ENCODE measurements at places on chromosomes 4 and X.

DNA sequence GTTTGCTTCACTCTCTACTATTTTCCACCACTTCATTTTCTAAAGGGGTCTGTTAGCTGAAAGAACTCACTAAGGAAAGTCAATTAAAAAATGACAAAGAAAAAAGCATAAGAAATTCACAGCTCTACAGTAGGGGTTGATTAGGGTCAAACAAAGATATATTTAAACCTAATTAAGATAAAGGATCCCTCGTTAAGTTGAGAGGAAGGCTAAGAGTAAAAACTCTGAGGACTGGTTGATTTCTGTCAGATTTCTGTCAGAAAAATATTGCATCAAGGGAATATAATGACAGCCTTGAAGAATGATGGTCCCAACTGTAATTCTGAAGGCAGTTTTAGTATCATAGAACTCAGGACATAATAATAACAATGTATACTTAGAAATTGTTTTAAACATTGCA is 218.0 kb downstream of the QDPR start:
- no peak for DNase-seq

DNA sequence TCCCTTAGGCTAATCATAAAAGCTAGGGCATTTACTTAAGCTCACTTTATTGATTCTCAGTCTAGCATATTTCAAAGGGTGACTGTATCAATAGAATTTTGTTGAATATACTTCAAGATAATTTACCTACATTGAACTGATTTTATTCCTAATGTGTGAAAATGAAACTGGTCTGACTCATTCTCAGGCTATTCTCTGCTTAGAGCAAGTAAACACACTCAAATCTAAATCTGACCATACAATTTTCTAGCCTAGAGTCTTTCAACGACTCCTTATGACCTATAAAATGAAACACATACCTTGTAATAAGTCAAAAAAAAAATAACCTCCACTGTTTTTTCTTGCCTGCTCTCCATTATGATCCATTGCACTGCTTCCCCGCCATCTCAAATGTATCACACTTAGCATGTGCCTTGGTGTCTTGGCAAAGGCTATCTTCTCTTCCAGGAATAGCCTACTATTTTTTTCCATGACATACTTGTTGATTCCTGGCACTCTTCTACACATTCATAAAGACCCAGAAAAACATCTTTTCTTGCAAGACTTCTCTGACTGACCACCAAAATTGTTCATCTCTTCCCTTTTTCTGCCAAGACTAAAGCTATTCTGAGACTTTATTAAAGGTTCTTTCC is 965.1 kb upstream of the HS3ST1 start:
- DNase-seq, result no peak

DNA sequence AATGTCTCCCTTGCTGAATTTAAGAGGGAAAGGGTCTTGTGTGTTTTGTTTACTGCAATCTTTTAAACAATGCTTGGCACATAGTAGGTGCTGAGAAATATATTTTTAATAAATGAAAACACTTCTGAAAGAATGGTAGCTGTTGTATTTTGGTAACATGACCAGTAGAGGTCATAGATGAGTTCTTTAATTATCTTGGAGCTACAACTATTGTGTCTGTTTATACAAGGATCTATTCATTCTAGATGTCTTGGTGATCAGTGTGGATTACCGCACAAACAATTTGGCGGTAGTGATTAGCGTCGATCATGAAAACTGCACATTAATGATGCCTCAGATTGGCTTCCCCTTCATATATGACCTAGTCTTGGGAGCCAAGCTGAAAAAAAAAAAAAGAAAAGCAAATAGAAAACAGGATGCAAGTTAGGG is 21.4 kb upstream of the SCRG1 start:
- DNase-seq, result peak; percentile 45

DNA sequence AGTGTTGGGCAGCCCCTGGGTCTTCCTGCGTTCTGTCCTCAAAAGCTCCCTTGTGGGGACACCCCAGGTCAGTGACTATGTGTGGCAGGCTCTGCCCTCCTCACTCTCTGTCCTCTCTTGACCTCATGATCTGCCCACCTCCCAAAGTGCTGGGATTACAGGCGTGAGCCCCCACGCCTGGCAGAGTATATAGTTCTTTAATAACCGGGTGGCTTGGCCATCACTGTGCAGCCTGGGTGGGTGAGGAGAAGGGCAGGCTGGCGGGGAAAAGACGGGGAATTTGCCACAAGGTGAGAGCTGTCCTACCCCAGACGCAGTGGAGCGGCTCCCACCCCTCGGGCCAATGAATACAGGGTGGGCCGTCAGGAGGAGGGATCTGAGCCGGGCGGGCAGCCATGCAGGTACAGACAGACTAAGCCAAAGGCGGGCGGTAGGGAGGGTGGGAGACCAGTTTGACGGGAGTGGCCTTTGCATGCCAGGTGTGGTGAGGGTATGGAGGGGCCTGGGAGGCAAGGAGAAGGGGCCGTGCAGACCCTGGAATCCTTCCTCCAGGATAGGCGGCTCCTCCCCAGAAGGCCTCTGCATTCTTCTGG is 2.5 kb downstream of the SH3BP2 start:
- no peak for DNase-seq

DNA sequence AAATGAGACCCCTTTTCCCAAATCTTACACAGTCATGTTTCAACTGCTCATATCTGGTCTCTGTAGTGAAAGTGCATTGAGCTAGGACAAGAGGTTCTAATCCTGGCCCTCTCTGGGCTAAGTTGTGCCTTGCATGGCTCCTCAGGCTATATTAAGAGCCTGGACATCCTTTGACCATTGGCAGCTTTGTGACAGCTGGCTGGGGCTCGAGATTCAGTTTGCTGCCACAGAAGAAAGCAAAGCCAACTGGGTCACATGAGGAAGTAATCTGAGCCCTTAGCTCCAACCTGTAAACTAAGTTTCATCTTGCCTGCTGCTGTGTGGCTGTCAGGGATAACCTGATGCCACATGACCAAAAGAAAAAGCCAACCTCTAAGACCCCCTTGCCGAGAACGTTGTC is 51.8 kb upstream of the JADE1 start:
- no peak for DNase-seq

- DNase-seq, result no peak
These were observed 92.0 kb downstream of the FNIP2 start for GRCh38 chr4:158860856-158861255.

GRCh38 chrX:94524867-94525266 is 850.9 kb downstream of the FAM133A start:
- no peak for DNase-seq

GRCh38 chrX:104112326-104112951 is at the start of gene ZCCHC18:
TSS of gene ZCCHC18 (plus strand) at chrX:104112523. CDS start at chrX:104114112, 1,589 bp downstream.
- DNase-seq, result peak; percentile 42

- DNase-seq, result no peak
These were observed 104.9 kb downstream of the TMEM131L start for GRCh38 chr4:153571006-153571545.

DNA sequence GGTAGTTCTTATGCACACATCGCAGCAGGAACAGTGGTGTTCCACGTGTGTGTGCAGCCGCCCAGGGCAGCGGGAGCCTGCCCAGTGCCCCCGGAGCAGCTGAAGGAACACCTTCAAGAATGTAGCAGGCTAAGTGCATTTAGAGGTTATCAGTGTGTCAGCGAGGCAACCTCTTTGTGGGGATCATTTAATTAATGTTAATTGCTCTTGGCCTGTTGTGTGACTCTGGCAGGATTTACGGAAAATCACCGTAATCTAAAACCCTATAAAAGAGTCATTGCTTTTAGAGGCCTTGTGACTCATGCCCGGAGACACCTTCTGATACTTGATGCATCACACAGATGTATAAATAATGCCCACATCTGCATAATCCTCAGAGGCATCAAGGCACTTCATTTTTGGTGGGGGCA is 47.3 kb upstream of the GATB start:
- DNase-seq, result no peak

DNA sequence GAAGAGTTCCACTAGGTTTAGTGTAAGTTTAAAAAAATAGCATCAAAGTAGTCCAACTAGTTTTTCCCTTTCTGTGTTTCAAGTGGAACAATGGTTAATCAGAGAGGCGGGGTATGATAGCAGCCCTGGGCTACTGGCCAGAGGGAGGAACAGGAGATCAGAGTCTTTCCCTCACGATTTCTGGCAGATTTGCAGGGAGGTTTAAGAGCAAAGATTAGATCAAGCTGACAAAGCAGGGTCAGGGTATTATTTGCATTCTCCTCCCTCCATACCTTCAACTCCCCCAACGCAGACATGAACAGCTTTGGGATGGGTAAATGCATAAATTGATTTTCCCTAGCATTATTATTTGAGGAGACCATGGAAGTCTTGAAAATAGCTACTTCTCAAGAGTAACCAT is 277.6 kb upstream of the DIAPH2 start:
- no peak for DNase-seq

DNA sequence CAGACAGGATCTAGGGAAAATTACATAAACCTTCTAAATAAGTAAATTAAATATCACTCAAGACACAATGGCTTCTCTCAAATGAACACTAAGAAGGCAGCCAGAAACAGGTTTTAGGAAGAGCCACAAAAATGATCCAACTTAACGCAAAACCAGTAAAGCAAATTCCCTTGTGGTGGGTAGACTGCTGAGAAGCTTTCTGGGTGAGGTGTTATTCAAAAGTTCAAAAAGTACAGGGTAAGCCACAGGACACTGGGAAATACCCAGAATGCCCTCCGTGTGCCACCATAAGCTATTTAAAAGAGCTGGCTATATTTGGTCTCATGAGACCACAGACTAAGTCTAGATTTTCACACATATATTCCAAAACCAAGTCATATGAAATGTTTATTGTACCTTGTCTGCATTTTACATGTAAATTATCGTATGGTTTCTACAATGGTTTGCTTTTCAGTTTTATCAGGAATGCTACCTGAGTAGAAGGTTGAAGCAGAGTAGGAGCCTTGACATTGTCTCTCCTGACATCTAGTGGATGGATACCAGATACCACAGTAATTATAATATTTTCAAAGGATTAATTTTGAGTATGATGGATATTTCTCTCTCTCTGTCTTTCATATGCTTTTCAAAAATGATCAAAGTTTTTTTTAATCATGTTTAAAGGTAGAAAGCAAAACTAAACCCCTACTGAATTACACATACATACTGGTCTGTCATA is 109.3 kb upstream of the KLHL13 start:
- no peak for DNase-seq

DNA sequence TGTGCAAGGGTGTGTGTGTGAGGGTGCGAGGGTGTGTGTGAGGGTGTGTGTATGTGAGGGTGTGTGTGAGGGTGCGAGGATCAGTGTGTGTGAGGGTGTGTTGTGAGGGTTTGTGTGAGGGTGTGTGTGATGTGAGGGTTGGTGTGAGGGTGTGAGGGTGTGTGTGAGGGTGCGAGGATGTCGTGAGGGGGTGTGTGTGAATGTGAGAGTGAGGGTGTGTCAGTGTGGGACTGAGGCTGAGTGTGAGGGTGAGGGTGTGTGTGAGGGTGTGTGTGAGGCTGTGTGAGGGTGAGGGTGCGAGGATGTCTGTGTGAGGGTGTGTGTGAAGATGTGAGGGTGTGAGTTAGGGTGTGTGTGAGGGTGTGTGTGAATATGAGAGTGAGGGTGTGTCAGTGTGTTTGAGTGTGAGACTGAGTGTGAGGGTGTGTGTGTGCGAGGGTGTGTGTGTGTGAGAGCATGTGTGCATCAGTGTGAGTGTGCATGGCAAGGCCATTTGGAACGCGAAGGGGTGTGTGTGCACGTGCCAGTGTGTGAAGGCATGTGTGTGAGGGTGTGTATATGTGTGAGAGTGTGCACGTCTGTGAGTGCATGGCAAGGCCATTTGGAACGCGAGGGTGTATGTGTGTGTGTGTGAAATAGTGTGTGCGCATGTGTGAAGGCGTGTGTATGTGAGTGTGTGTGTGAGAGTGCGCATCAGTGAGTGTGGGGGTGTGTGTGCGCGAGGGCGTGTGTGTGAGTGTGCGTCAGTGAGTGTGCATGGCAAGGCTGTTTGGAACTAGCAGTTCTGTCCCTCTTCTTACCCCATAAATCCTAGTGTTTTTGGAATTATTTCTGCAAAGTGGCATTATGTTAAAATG is 69.8 kb downstream of the RGS12 start:
- no peak for DNase-seq

- no peak for DNase-seq
These were observed 88.0 kb downstream of the ATP11C start for GRCh38 chrX:139844884-139845283.

- no peak for DNase-seq
These were observed 617 bp upstream of the GPR34 start for GRCh38 chrX:41688156-41688555.

DNA sequence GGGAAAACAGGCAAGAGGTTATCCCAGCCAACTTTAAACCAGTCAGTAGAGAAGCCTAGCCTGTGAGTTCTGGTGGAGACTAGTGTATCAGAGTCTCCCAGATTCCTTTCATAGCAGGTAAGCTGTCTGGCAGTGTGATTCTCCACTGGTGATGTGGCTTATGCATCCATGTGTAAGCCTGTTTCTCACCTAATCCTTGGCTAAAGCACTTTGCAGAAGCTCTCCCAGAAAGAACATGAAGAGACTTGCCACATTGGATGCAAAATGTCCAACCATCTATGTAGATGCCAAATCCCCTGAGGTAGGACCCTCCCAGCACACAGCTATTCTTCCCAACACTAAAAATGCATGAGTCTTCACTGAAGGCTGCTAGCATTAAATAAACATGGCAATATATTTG is 111.7 kb downstream of the CHRNA9 start:
- DNase-seq, result no peak

GRCh38 chrX:103941201-103941975 is 21.0 kb upstream of the TMSB15B start:
- DNase-seq, result no peak

DNA sequence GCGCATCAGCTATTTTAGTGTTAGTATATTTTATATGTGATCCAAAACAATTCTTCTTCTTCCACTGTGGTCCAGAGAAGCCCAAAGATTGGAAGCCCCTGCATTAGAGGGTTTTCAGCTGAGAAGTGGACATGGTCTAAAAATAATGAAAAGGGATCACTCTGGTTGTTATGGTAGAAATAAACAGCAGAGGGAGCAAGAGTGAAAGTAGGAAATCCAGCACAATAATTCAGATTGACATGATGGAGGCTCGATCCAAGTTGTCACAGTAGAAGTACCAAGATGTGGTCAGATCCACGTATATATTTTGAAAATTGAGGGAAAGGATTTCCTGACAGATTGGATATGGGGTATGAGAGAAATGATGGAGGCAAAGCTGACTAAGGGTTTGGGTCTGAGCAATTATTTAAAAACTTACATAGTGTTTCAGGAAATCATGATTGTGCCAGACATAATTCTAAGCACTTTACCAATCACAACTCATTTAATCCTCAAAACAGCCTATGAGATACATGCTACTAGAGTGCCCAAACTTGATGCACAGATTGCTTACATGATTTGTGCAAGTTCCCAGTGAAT is 17.0 kb upstream of the TMEM144 start:
- DNase-seq, result peak; percentile 8

DNA sequence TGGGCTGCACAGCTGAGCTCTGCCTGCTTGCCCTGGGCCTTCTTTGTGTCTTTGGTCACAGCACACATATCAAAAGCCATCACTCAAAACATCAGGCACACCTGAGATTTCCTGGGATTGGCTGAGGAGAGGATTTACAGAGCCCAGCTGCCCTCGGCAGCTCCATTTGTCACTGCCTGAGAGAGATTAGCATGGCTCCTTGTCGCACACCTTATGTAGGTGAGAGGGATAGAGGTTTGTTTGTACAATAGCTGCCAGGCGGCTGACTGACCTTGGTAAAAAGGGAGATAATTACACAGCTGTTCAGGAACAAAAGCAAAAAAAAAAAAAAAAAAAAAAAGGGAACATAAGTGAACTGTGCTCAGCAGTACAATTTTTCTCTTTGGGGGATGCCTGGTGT is 63.2 kb downstream of the MGST2 start:
- no peak for DNase-seq

- DNase-seq, result no peak
These were observed 27.6 kb upstream of the C4orf54 start for GRCh38 chr4:99685234-99685633.

Measured in CD4-positive, alpha-beta T cell treated with Interferon alpha-2 for 1 hour (primary cell).